ENCODE measurements at places on chromosomes 5 and 9.

DNA sequence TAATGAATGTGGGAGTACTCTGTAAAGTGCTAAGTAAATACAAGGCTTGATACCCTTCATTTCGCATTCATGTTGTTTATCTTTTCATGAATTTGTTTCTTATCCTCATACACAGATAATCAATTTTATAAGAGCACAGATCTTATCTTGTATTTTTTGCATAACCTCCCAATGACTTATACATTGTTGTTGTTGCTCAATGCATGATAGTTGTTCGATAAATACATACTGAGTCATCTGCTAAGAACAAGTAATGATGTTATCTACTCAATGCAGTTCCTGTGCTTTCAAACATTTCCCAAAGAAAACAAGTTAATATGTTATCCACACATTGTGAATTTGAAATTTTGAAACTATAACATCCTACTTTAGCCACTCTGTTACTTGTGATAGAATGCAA lies 60.7 kb downstream of the TAF11L14 start:
- no peak for DNase-seq

DNA sequence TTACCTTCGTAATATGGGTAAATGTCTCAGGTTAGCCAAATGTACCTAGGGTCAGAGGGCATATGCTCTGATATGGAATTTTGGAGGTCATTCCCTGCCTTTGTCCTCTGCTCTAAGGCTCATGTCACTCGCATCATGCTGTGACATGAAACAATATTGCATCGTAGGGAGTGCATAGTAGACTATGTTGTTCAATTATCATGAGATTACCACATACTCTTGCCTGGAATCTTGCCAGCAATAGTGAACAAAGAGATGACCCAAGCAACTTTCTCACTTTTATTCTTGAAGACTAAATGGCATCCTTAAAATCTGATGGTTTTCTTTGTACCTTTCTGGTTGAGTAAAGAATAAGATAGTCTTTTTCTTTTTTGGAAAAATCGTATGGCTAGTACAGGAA lies 27.6 kb downstream of the ZNF462 start:
- no peak for DNase-seq

GRCh38 chr9:74499111-74499601 lies 2.0 kb downstream of the RORB start:
- DNase-seq: no peak

DNA sequence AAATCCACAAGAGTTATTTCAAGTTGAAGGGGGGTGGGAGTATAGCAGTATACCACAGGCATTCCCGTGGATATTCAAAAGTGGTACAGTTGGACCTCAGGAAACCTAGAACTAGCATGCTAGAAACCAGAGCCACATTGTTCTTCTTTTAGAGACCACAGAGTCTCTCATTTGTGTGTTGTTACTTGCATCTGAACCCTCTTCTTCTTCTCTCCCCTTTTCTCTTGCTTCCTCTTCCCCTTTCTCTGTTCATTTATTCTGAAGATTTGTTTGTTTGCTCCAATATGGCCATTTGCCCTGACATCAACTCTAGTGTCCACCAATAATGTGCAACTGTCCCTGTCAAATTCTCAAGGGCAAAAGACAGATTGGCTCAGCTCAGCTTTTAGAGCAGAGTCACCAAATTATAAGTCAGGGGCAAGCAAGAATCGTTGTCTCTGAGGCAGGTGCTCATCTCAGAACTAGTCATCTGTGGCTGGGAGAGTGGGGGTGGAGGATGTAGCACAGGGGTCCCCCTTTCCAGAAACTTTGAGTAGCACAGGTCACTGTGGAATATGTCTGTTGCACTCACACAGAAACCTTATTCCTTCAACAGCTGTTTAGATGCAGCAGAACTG lies 321.1 kb downstream of the ARRDC3 start:
- DNase-seq: no peak

DNA sequence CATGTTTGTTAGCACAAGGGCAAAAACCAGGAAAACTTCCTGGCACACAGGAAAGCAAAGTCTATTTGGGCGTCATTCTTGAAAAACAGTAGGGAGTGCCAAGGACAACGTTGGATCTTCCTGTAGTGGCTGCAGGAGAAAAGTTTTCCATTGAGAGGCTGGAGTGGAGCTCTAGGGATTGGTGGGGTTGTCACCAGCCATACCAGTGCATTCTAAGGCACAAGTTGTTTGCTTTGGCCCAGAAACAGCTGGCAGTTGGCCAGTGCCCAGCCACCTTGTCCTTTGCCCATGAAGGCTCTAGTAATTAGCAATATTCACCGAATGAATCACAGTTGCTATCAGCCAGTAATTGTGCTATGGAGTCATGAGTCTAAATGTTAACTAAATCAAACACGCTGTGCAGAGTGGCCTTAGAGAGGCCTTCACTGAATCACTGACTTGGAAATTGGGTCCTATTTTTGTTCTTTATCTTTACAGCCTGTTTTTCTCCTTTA lies 26.4 kb downstream of the TNFSF15 start:
- no peak for DNase-seq

DNA sequence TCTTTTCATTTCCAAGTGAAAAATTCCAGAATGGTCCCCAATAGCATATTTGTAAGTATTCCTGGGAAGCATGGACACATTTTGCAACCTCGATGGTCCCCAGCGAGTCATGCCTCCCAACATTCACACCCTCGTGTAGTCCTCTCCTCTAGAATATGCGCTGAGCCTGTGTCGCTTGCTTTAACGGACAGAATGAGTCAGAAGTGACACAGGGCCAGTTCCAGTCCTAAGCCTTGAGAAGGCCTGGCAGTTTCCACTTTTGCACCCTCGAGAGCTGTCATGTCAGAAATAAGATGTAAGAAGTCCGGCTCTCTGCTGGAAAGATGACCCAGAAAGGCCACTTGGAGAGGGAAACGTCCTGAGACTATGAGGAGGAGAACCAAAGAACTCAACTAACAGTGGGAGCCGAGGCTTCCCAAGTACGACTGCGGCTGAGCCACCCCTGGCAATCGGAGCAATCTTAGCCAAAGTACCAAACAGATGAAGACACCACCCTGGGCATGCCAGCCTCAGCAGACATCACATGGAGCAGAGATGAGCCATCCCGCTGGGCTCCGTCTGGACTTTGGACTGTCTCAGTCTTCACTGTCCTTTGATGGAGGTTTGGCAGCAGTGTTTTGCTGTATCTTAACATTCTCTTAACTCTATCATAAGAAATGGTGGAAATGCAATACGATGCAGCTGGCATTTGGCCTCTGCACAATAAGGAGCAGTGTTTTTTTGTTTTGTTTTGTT lies 42.6 kb upstream of the GFPT2 start:
- DNase-seq: no peak

- no peak for DNase-seq
These were observed 359.0 kb upstream of the DMAC1 start for GRCh38 chr9:8158574-8158973.
